ENCODE measurements at places on chromosomes 3 and 15.
A peak's percentile ranks its signal among the peaks of the same experiment; 100 is the strongest.

DNA sequence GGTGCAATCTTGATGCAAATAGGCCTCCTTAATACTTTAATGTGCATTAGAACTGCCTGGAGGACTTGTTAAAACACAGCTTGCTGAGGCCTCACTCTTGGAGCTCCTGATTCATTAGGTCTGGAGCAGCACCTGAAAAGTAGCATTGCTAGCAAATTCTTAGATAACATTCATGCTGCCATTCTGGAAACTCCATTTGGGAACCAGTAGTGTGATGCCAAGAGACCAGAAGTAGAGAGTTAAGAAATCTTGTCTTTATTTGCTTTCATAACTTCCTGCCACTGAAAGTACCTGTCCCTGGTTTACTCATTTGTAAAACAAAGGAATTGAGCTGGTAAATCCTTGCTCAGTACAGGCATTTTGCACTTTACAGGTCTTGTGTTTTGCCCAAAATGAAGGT, 72.0 kb downstream of the RAP2B start:
- no peak for DNase-seq

DNA sequence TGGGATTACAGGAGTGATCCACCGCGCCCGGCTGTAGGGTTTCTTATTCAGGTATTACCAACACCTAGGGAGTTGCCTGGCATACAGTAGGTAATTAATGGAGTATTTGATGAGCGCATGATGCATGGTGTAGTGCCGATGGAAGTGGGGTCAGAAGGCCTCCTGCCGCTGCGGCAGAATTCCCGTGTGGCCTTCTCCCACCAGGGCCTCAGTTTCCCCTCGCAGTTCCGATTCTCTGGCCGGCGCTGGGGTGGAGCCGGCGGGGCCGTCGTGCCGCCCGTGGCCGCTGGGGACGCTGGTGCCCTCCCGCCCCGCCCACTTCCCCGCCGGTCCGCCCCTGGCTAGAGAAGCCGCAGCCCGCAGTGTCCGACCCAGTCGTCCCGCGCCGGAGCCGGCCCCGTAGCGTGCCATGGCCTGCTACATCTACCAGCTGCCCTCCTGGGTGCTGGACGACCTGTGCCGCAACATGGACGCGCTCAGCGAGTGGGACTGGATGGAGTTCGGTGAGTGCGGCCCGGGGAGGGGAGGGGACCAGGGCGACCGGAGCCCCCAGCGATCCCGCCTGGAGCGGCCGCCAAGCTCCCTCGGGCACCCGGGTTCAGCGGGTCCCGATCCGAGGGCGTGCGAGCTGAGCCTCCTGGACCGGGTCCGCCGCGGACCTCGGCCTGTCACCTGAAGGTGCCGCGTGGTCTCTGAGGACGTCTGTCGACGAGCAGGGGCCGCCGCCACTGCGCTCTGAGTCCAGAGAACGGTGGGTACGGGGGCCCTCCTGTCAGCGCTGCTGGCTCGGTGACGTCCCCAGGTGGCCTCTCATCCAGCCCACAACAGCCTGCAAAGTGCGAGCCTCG, at the start of gene IRAK2:
TSS of gene IRAK2 (plus strand) at position 374 of the 848 bp plus-strand sequence. CDS start at position 410, 36 bp downstream.
- peak; percentile 64 for DNase-seq

DNA sequence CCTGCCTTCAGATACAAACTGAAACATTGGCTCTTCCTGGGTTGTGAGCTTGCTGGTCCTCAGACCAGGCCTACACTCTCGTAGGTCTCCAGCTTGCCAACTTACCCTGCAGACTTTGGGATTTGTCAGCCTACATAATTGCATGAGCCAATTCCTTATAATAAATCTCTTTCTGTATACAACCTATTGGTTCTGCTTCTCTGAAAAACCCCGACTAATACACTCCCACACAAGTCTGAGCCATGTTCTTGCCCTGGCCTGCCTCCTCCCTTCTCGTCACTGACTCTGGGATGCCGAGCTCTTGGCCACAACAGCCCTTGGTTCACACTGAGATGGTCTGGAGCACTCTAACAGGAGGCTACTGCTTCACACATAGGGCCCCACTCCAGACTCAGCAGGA, 9.5 kb downstream of the CYP19A1 start:
- no peak for DNase-seq

- no peak for DNase-seq
Observed at GRCh38 chr3:194446754-194447153, 40.0 kb downstream of the ATP13A3 start.

DNA sequence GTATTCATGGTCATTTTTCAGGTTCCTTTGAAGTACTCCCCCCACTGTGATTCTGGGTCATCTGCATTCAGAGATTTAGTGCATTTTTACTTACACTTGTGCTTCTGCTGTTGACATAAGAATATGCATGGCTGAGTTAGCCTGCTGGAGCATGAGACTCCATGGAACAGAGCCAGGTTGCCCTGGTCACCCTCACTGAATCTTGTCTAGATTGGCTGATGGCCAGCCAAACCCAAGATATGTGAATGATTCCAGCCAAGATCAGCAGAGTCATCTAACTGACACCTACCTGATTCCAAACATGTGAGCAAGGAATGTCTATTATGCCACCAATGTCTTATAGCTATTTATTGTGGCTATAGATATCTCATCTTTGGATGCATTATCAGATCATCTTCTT, 25.1 kb downstream of the DTWD1 start:
- no peak for DNase-seq

DNA sequence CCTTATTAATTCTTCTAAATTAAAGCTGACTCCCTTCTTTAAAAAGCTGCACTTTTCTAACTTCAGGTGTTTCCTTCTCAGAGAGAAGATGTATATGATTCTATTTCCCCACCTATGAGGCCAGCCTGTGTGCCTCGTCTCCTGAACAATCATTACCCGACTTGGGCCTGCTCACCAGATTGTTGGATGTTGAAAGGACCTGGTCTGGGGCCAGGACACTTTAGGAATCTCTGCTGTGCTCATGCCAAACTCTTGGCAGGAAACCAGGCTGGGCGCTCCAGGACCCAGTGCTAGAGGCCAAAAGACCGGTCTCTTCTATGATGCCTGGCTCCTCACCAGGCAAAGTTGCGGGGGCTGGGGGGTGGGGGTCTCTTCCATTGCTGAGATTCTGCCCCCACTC, 16.9 kb upstream of the LRRC31 start:
- DNase-seq: no peak

DNA sequence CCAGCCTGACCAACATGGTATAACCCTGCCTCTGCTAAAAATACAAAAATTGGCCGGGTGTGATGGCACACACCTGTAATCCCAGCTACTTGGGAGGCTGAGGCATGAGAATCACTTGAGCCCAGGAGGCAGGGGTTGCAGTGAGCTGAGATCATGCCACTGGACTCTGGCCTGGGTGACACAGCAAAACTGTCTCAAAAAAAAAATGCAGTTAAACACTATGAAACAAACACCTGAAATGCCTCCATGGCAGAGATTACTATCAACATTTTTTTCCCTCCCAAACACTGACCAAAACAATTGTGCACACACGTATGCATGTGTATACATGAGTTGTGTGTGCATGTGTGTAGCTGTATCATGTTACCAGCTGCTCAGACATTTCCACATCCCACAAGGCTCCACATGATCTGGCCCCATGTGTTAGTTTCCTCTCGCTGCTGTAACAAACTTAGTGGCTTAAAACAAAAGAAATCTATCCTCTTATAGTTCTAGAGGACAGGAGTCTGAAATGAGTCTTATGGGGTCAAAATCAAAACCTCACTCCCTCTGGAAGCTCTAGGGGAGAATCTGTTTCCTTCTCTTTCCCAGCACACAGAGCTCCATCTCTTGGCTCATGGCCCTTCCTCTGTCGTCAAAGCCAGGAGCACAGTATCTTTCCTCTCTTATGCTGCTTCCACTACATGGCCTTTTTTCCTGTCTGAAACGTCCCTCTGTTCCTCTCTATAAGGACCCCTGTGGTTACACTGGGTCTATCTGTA, 34.5 kb downstream of the SLC41A3 start:
- no peak for DNase-seq

DNA sequence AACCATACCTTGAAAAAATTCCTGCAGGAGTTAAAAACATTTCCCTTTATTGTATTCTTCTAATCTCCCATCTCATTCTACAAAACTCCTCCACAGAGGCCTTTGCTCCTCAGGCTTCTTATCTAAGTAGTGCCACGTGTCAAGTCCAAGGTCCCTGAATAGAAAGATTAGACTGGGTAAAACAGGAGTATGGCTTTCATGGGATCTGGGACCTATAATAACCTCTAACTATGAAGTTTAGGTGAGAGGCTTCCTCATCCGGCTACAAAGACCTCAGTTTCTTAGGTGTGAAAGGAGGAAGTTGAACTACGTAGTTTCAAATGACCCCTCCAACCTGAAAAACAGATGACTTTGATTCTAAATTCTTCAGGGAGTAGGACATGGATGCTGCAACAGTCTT, 20.0 kb downstream of the GPR15 start:
- DNase-seq: no peak

DNA sequence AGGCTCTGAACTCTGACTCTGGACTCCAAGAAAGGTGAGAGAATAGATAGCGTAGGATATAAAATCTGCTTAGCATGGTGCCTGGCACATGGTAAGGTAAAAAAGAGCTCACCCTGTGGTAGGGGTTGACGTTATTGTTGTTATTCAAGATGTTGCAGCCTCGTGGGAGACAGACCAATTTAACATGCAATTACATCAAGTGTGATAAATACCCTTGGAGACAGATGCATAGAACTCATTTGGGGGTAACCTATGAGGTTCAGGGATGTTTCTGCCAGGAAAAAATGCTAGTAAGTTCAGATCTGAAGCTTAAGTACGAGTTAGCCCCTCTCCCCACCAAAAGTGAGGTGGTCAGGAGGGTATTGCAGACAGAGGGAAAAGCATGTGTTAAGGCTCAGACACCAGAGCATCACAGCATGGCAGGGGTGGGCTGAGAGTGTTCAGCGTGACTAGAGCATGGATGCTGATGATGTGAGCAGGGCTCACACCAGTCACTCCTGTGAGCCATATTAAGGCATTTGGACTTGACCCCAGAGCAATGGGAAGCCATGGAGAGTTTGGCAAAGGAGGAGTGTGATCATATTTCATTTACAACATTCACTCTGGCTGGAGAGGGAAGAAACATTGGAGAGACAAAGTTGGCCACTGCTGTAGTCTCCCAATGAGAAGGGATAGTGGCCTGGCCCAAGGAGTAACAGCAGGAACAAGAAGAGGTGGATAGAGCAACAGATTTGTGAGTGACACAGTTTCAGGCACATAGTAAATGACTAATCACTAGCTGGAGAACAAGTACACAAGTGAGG, 181.0 kb downstream of the UACA start:
- no peak for DNase-seq

- DNase-seq: no peak
Observed at GRCh38 chr3:161691677-161692076, 195.1 kb downstream of the OTOL1 start.

- no peak for DNase-seq
Observed at GRCh38 chr3:134869153-134869726, 74.2 kb downstream of the EPHB1 start.

- DNase-seq: no peak
Observed at GRCh38 chr3:156888576-156888975, 62.4 kb downstream of the LEKR1 start.

GRCh38 chr15:70297465-70298058, 199.8 kb upstream of the TLE3 start:
- no peak for DNase-seq

DNA sequence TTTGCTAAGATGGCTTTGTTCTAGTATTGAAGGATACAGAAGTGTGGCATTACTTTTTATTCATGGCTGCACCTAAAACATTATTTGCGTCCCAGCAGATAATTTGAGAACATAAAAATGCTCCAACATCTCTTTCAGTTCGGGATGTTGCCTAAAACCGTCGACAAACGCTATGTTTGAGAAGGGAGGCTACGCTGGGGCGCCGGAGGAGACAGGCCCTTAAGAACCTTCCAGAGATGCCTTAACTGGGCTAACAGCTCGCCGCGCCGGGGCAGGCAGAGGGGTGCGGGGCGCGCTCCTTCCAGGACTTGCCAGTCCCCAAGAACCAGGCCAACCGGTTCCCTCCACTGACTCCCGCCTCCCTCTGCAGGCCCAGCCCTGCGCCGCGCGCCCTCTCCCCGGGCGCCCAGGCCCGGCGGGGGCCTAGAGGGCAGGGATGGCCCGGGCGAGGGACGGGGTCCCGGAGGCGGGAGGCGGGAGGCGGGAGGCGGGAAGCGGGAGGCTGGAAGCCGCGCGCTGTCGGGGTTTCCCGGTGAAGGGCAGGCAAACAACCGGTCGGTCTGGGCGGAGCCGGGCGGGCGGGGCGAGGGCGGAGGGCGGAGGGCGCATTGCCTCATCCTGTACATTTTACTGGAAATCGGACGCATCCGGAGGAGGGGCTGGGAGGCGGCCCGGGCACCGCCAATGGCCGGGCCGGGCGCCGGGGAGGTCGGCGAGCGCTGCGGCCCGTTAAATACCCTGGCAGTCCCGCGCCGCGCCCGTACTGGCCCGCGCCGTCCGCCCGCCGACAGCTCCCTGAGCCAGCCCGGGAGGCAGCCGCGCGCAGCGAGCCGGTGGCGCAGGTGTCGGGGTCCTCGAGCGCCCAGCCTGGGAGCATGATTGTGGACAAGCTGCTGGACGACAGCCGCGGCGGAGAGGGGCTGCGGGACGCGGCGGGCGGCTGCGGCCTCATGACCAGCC, at the start of gene NFKBIZ:
TSS of gene NFKBIZ (plus strand) at position 761 of the 960 bp plus-strand sequence. CDS start at position 876, 115 bp downstream.
- peak; percentile 98 for DNase-seq

- no peak for DNase-seq
Observed at GRCh38 chr3:115154611-115155010, 7.5 kb upstream of the ZBTB20 start.

GRCh38 chr3:42166662-42167300, 75.6 kb downstream of the TRAK1 start:
- DNase-seq: no peak
